MCF 10A (cell line): ENCODE measurements at places on chromosomes 6 and 20. TPM values are rescaled to one million over a fixed set of nuclear protein-coding genes. Genes with fewer than 3 reads are reported as not detected.
A peak's percentile ranks its signal among the peaks of the same experiment; 100 is the strongest.

DNA sequence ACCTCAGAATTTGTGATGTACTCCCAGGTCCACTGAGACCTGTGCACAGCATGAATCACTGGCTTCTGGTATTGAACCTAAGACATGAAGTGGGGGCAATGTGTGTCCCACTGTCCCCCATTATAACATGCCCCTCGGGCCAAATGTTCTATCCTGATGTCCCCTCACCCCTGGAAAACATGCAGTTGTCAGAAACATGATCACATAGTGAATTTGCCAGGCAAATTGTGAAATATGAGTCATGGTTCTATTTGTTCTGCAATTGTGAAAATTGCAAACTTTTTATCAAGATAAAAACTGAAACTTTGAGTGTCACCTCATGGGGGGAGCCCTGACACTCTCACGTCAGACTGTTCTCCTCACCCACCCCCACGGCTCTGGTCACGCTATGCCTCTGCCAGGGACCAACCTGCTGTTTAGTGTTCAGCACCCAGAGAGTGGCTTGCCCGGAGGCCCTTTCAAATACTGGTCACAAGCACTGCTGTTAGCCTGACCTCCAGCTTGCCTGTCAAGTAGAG is 305.3 kb downstream of the CLIC5 start:
- H3K36me3 ChIP-seq = no peaks in the 10 kb centered on the region
- peak overlapping the region; percentile 78 for H3K27ac ChIP-seq
- H3K27me3 ChIP-seq = no peaks in the 10 kb centered on the region
- H3K4me1 ChIP-seq = peaks cover 11% of the 10 kb centered on the region
- H3K4me3 ChIP-seq = no peak overlapping the region

Gene PNPLA1
- 0.27 TPM in 1 of 2 replicates, not detected in the other for total RNA-seq

- H3K27me3 ChIP-seq = no peaks in the 10 kb centered on the region
- no peaks in the 10 kb centered on the region for H3K4me1 ChIP-seq
- H3K27ac ChIP-seq = no peak overlapping the region
- H3K36me3 ChIP-seq = peaks cover 22% of the 10 kb centered on the region
- DNase-seq = no peak
Observed at GRCh38 chr6:75157336-75157735, 48.5 kb downstream of the COL12A1 start.

Gene PGC
- total RNA-seq = not detected in 2 replicates

- no peak overlapping the region for H3K4me3 ChIP-seq
- peaks cover 6% of the 10 kb centered on the region for H3K36me3 ChIP-seq
- H3K4me1 ChIP-seq = no peaks in the 10 kb centered on the region
- H3K27ac ChIP-seq = no peak overlapping the region
- DNase-seq = no peak
- H3K27me3 ChIP-seq = no peaks in the 10 kb centered on the region
Observed at GRCh38 chr20:44288252-44288651, 22.8 kb downstream of the FITM2 start.

Gene RAET1L
- 1.2 TPM in 2 replicates for total RNA-seq

Gene HLA-G
- not detected in 2 replicates for total RNA-seq

Gene TPBG
- total RNA-seq = 72.9 and 96.9 TPM in 2 replicates

Gene ESR1
- 0.05 TPM in 2 replicates for total RNA-seq

Gene ROS1
- total RNA-seq = 63.0 and 69.6 TPM in 2 replicates

- H3K4me3 ChIP-seq = no peak overlapping the region
- H3K4me1 ChIP-seq = no peaks in the 10 kb centered on the region
- peaks cover 8% of the 10 kb centered on the region for H3K36me3 ChIP-seq
- no peak for DNase-seq
Observed at GRCh38 chr6:25511376-25511775, 140.6 kb upstream of the SCGN start.

DNA sequence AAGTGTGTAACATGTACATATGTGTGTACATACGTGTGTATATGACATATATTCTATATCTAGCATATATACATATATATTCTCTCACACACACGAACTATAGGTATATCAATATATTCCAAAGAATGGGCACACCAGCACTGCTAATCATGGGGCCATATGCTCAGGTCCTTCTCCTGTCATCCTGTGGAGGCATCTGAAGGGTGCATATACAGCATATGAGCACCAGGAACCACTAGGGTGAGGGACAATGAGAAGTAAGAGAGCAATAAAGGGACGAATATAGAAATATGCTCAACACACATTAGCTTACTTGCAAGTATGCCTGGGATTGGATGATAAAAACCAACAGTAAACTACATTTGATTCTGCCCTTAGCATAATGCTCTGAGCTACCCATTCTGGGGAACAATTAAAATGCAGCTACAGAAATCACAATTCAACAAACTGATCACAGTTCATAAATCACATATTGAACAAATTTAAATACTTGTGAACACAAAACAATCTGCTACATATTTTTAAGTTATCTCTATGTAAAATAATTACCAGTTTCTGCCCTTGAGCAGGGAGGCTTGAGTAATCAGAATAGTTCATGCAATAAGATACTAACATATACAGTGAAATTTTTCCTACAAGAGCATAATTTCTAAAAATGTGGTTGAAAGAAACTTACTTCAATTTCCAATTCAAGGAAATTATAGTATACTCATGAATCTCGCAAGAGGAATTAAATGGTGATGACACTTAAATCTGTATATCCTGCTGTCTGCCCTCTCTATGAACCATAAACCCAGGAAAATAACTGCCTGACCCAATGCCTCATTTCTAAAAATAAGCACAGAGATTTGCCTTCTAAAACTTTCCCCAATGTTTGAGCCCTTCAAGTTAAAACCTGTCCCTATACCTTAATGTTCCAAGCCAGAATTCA is 272.2 kb upstream of the THEMIS start:
- H3K36me3 ChIP-seq = no peaks in the 10 kb centered on the region
- H3K4me3 ChIP-seq = no peak overlapping the region
- no peaks in the 10 kb centered on the region for H3K27me3 ChIP-seq
- DNase-seq = peak; percentile 8

Gene SNAP25
- not detected in 2 replicates for total RNA-seq

Gene NHLRC1
- not detected in 2 replicates for total RNA-seq

GRCh38 chr6:35054743-35055130 is 86.4 kb downstream of the TCP11 start:
- H3K27me3 ChIP-seq = no peaks in the 10 kb centered on the region
- H3K36me3 ChIP-seq = peaks cover 18% of the 10 kb centered on the region
- DNase-seq = no peak
- no peaks in the 10 kb centered on the region for H3K4me1 ChIP-seq
- no peak overlapping the region for H3K27ac ChIP-seq
- H3K4me3 ChIP-seq = no peak overlapping the region

DNA sequence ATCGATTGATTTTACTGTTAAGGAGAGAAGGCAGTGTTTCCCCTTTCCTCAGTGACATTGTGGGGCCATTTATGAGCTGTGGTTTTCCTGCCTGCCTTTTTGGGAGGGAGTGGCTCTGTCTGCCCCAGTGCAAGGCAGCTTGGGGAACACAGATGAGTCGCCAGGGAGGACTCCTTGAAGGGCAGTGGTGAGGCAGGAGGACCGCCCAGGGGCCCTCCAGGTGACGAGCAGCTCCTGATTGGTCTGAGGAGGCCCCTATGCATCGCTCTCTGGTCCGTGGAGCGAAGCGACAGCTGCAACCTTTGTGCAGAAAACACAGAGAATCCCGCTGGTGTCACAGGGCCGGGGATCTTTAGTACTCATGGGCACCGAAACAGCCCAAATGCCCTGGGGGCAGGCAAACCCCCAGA is 100.3 kb downstream of the TMEM242 start:
- no peaks in the 10 kb centered on the region for H3K36me3 ChIP-seq
- DNase-seq = no peak
- peaks cover 18% of the 10 kb centered on the region for H3K4me1 ChIP-seq
- H3K27ac ChIP-seq = no peak overlapping the region

DNA sequence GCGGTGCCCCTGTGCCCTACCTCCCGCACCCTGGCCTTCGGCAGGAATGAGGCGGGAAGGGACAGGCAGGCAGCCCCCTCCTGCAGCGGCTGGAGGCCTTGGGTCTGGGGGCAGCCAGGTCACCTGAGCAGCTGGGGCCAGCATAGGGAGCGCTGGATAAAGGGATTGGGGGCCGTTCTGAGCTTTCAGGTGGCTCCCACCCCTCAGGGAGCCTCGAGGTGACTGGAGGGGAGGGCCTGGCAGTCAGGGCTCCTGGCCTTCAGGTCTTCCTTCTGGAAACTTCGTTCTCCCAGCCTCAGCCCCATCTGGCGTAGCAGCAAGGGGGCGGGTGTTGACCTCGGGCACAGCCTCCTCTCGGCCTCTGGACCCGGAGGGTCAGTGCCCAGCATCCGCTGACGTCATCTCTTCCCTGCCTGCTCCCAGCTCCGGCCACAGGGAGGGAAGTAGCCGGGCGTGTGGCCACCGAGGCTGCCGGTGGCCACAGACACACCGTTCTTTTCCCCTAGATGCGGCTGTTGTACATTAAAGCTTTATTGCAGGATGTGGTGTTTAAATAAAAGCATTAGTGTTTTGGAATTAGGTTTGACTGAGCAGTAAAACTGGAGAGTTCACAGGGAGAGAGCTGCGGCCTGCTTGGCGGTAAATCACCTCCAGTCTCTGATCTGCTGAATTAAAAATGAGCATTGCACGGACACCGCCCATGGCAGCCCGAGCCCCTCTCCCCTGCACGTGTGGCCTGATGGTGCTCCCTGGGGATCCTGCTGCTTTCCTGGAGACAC is 80.0 kb upstream of the GATA5 start:
- H3K36me3 ChIP-seq = no peaks in the 10 kb centered on the region
- H3K4me1 ChIP-seq = no peaks in the 10 kb centered on the region
- peaks cover 55% of the 10 kb centered on the region for H3K27me3 ChIP-seq
- H3K4me3 ChIP-seq = no peak overlapping the region

DNA sequence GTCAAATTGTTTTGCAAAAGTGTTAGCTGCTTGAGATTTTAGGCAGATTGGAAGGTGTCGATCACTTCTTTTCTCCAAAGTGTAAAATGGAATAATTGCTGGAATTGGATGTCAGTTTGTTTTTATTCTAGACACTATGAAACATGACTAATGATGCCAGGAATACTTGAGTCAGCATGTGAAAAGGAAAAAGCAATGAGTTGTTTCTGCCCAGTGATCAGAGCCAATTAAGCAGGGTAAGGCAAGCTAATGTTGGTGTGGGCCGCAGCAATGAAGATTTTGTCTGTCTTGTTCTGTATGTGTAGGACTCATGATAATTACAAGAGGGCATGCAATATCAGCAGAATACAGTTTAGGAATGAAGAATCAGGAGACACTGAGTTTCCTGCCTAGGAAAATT is 110.3 kb downstream of the CARMIL1 start:
- peak overlapping the region; percentile 0 for H3K27ac ChIP-seq
- H3K4me1 ChIP-seq = peaks cover 16% of the 10 kb centered on the region
- H3K36me3 ChIP-seq = no peaks in the 10 kb centered on the region
- no peaks in the 10 kb centered on the region for H3K27me3 ChIP-seq
- DNase-seq = peak; percentile 71
- no peak overlapping the region for H3K4me3 ChIP-seq

DNA sequence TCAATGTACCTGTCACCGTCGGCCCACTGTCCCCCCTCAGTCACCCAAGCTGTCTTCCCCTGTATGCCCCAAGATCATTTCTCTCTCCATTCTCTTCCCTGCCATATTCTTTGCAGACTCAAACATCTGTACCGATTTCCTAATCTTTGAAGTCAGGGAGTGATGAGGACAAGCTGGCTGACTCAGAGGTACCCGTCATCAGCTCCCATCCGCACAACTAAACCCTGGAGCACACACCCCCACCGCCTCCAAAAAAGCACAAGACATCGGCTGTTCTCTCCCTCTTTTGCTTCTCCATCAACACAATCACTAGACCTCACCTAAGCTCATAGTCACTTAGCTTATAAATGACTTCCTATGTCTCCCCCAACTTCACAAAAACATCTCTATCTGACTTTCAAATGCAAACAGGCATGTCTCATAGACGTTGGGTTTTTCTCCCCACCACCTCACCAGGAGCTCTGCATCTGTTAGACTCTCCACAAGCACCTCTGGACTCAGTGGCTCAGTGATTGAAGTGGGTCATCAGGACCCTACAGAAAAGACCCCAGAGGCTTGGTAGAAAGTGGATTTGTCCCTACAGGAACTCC is 11.5 kb upstream of the NFATC2 start:
- no peaks in the 10 kb centered on the region for H3K36me3 ChIP-seq
- H3K27me3 ChIP-seq = peaks cover 11% of the 10 kb centered on the region
- H3K4me1 ChIP-seq = peaks cover 12% of the 10 kb centered on the region
- no peak overlapping the region for H3K27ac ChIP-seq

DNA sequence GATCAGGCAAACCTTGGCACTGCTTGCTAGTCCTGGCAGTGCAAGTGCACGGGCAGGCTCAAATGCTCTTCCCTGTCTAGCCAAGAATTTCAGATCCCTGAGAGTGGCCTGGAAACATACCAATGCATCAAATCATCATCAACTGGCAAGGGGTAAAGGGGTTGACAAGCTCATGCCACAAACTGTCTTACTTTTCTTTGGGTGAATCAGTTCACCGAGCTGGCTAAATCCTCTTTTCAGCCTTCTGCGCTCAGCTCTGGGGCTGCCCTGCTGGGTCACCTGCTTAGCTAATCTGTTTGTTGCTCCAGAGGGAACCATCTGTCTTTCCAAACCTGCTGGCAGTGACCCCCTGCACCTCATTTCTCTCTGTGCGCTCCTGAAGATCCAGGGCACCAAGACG is 59.5 kb downstream of the LYRM4 start:
- no peak overlapping the region for H3K27ac ChIP-seq
- no peaks in the 10 kb centered on the region for H3K4me1 ChIP-seq
- H3K27me3 ChIP-seq = no peaks in the 10 kb centered on the region
- DNase-seq = no peak
- H3K4me3 ChIP-seq = no peak overlapping the region
- H3K36me3 ChIP-seq = no peaks in the 10 kb centered on the region

- H3K4me1 ChIP-seq = no peaks in the 10 kb centered on the region
- H3K36me3 ChIP-seq = no peaks in the 10 kb centered on the region
- H3K4me3 ChIP-seq = no peak overlapping the region
- H3K27me3 ChIP-seq = no peaks in the 10 kb centered on the region
Observed at GRCh38 chr6:164208371-164208770, 793.9 kb downstream of the QKI start.

DNA sequence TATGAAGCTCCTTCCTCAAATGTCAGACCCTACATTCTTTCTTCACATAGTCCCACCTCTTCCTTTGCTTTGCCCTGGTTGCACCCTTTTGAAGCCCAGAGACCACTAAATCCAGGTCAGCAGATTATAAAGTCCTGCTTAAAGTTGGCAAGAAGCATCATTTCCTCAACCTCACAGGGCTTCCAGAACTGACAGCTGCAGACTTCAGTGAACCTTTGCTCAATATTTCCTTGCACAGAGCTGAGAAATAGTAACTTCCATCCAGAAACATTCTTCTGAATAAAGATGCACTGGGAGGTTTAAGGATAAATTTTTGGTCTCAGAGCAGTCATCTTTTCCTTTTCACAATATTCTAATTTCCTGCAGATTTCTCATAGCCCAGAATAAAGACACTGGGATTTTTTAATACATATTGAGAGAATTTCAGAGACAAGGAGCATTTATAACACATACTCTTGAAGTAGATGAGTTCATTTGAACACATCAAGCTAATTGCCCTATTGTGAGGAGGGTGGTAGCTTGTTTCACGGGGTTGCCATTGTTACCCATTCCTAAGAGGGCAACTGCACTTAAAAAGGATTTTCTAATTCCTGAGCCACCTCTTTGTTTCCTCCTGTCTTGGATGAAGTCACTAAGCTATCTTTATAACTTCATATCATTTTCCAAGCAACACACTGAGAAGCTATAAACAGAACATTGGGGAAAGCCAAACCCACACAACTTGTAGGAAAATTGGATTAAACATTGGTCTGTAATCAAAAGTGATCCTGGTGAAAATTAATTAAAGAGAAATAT is 150.2 kb upstream of the PLN start:
- H3K36me3 ChIP-seq = no peaks in the 10 kb centered on the region
- H3K4me3 ChIP-seq = no peak overlapping the region
- no peaks in the 10 kb centered on the region for H3K27me3 ChIP-seq
- H3K4me1 ChIP-seq = no peaks in the 10 kb centered on the region

Gene BPIFB2
- total RNA-seq = not detected in 2 replicates

Gene BTN1A1
- total RNA-seq = not detected in 2 replicates

Gene TGM2
- total RNA-seq = 0.76 and 1.5 TPM in 2 replicates
